Posterior vena cava (tissue), 2 donors: ENCODE measurements at places on chromosomes 11 and 22.

GRCh38 chr11:15668718-15669117 lies 554.0 kb downstream of the INSC start:
- no peak for DNase-seq

- DNase-seq, result peak; percentile 34
These were observed 10.0 kb downstream of the SLC29A2 start for GRCh38 chr11:66361502-66361941.

- no peak for DNase-seq
These were observed 35.7 kb downstream of the DAGLA start for GRCh38 chr11:61715867-61716266.

- no peak for DNase-seq
These were observed 101.1 kb downstream of the HIPK3 start for GRCh38 chr11:33358150-33358831.

- DNase-seq, result peak; percentile 95
These were observed 10.7 kb upstream of the DSCAML1 start for GRCh38 chr11:117807482-117808327.

DNA sequence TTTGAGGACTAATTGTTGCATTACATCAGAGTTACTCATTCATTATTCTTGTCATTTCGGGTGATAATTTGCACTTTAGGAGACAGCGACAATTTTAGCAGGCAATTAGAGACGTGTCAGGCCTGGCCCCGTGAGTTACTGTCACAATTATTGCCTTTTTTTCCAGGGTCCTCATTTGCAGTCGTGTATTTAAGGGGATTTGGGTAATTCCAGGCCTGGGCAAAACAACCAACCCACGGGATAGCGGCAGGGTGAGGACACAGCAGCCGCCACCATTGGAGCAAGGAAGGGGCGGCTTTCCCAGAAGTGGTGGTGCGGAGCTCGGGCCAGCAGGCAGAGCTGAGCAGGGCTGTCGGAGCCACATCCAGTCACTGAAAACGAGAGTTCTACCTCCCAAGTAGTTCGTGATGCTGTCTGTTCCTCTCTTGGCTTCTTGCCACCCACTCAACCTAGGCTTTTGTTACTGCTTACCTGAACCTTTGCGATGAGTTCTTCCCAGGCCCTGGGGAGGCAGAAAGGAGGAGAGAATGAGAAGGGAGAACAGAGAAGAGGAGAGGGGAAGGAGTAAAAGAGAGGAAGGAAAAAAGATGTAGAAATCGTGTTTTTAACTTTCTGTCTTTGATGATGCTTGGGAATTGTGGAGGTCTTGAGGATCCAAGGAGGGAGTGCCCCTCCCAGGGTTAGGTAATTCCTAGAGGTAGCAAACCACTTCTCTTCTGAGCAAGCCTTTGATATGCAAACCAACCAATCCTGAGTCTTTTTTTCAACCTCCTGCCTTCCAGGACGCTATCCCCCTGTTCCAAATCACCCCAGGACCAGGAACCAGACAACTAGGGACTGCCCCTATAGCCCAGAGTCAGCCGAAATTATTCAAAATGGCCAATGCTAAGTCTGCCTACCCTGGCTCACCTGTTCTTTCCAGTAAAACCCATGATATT lies 236.1 kb downstream of the MIAT start:
- DNase-seq, result peak; percentile 87

DNA sequence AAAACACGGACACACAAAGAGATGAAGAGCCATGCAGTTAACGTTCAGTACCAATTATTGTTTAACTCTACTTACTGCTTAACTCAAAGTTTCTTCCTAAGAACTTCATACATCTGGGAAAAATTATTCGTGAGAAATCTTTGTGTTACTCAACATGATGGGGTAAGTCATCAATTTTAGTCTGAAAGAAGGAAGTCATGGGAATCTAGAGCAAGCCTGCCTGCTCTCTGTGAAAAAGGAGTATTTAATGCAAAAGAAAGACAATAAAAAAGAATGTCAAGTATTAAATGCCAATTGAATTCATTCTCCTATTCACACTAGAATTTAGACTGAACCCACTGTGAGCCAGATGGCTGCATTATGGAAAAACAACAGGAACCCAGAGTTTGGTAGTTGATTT lies 16.0 kb downstream of the TMEM123 start:
- DNase-seq, result no peak

DNA sequence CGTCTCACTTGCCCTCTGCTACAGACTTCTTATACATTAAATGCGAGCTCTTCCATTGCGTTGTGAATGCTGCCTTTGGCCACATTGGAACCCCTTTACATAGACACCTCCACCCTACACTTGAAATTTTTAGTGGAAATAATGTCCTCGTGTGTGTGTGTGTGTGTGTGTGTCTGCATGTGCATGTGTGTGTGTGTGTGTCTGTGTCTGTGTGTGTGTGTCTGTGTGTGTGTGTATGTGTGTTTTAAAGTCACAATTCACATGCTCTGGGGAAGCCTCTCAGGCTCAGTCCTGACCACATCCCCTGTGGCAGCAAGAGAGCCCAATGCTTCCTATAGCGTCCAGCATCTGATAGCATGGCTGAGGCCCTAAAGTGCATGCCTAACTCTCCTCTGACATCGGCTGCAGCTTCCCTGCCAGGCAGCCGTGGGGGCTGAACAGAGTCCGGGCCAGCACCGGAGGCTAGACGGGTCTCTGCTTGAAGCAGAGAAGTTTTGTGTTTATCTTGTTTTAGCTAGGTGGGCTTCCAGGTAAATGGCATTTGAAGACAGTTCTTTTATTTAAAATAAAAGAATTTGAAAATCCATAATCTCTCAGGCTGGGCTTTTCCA lies 64.5 kb upstream of the EMID1 start:
- no peak for DNase-seq

GRCh38 chr11:92707173-92707619 lies 262.3 kb upstream of the MTNR1B start:
- DNase-seq, result no peak

DNA sequence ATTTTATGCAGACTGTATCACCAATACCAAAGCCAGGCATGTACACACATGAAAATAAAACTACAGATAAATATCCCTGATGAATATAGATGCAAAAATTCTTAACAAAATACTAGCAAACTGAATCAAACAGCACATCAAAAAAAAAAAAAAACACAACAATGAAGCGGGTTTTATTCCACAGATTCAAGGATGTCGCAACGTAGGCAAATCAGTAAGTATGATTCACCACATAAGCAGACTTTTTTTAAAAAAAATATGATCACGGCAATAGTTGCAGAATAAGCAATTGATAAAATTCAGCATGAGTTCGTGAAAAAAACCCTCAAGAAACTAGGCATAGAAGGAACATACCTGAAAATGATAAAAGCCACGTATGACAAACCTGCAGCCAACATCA lies 21.3 kb downstream of the OR51F1 start:
- no peak for DNase-seq

- DNase-seq, result no peak
These were observed 353.9 kb upstream of the TENM4 start for GRCh38 chr11:79794484-79795393.

DNA sequence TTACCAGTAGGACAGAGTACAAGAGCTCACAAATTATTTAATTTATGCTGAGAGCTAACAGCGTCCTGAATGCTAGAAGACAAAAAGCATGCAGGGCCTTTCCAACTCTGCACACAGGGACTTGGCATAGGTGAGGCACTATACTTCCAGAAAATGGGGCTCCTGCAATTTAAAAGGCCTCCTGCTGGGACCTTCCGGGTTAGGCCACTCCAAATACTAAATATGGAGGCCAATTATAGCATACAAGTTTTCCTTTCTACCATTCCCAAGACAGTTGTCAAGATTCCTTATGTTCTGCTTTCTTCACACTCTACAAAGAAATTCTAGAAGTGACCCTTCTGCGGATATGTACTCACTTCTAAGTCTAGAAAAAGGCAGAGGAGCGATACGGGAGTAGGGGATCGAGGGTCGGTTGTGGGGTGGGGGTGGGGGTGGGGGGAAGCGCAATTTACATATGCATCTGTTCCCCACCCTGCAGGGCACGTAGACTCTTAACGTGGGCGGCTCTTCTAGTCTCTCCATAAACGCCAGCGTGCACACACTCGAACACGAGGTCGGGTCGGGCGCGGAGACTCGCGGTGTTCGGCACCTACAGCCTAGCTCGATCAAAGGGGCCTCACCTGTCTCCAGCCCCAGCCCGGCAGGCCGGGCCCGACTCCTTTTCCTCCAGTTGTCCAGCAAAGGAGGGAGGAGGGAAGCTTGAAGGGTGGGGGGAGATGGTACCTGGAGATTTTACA lies 728 bp downstream of the DCUN1D5 start:
- DNase-seq, result peak; percentile 81

DNA sequence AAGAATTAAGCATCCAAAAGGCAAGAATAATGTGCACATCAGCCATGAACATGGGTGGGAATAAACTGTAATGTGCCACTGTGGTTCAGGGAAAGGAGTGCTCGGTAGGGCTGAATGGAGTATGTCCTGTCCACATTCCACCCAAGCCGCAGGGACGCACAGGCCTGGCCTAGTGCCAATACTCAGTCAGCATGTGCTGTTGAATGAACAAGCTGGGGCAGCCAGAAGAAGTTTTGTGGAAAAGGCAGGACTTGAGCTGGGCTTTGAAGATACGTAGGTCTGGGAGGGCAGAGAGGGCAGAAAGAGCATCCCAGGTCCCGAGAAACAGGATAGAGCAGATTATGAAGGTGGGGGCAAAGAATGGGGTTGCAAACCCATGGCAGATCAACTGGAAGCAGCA lies 60.0 kb upstream of the PLET1 start:
- peak; percentile 83 for DNase-seq

DNA sequence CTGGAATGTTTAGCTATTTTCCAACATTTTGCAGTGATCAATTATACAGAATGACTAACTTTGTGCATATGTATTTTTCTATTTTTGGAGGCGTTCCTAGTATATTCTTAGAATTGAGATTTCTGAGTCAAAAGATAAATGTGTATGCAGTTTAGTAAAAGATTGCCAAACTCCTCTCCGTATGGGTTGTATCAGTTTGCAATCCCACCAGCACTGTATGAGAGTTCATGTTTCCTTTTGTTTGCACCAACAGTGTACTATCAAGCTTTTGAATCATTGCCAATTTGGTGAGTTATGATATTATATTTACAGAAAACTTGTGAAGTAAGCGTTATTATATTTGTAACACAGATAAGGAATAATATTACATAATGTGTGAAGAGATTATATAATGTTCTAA lies 658.7 kb downstream of the JRKL start:
- DNase-seq, result no peak

DNA sequence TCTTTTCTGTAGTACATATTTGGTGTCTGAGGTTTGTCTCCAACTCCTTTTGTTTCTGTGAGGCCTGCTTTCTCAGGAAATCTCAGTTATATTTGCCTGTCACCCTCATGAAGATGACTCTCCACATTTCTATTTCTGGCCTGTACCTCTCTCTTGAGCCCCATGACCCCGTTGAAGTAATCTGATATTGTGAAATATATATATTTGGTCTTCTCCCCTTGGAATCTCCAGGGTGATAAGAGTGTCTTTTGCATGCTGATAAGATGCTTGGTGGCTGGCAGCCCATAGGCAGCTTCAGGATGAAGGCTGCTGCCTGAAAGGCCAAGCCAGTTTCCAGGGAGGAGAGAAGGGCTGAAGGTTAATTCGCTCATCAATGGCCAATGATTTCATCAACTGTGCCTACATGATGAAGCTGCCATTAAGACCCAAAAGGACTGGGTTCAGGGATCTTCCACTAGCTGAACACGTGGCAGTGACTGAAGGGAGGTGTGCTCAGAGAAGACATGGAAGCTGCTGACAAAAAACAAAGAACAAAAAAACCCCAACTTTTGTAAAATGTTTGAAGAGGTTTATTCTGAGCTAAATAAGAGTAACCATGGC lies 67.4 kb downstream of the MICAL2 start:
- no peak for DNase-seq

DNA sequence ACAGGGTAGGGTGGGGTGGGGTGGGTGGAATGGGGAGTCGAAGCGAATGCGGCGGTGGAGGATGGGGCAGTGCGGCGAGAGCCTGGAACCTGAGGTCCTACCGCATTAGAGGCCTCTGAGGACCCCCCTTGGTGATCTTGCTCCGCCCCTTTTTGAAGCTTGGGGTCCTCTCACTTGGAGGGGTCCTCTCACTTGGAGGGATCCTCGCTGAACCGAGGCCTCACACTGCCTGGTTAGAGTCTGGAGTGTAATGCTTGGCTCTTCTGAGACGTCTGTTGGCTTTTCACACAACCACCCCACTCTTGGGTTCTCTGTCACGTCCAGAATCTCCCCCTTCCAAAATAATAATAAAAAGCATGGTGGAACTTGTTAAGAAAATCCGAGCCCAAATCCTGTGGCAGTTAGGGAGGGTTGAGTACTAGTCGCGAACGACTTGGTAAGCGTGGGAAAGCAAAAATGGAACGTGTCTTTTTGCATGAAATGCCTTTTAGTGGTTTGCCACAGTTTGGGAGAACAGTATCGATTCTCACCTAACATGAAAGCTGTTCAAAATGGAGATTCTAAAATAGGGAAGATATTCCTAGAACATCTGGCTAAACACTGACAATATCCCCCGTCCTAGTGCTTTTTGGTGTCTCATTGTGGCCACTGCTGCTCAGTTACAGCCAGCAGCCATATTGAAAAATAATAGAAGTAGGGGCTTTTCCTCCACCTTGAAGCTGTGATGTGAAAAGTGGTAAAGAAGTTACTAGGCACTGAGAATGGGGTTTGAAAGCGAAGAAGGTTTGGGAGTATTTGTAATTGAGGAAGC lies 822 bp downstream of the RBX1 start:
- DNase-seq, result no peak

DNA sequence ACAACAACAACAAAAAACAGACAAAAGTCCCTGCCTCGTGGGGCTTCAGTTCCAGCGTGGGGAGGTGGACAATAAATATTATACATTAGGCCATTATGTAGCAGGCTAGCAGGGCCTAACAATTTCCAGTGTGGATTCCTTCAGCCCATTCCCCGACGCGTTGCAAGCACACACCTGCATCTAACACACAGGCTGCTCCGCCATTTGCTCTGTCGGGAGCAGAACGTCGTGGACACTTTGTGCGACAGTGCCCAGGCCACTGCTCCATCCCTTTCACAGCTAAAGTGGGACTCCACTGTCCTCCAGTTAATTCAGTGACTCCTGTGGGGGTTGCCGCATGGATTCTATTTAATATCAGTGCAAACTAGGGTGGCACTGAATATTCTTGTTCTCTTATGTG lies 10.9 kb upstream of the FGF3 start:
- peak; percentile 44 for DNase-seq

GRCh38 chr11:15217416-15217815 lies 102.7 kb downstream of the INSC start:
- no peak for DNase-seq

GRCh38 chr22:17773606-17774205 lies 563 bp downstream of the BID start:
- no peak for DNase-seq
